Stimulated activated naive CD8-positive, alpha-beta T cell treated with anti-CD3 and anti-CD28 coated beads, Interleukin-15, amount 100 ng/mL, for 72 hours (primary cell): ENCODE measurements at places on chromosomes 11 and 22.

GRCh38 chr22:22520667-22521602 is 865 bp upstream of the ZNF280A start:
- DNase-seq: no peak

DNA sequence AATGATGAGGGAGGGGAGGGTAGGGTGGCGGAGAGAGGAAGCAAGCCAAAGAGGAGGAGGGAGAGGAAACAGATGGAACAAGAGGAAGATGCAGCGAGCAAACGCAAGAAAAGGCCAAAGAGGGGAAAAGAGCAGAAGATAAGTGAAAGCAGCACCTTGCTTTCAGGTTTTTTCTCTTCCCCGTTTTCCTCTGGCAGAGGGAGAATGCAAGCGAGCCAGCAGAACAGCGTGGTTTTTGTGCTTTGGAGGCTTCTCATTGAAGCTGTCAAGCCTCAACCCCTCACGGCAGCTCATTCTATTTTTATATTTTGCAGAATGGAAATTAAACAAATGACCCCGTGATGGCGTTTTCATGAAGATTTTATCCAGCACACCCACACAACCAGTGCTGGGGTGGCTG is 67.1 kb upstream of the GRAMD1B start:
- DNase-seq: no peak

GRCh38 chr11:84408946-84409411 is 1122.8 kb upstream of the CCDC90B start:
- DNase-seq: no peak

- no peak for DNase-seq
Observed at GRCh38 chr11:117743121-117743815, 53.7 kb downstream of the DSCAML1 start.

DNA sequence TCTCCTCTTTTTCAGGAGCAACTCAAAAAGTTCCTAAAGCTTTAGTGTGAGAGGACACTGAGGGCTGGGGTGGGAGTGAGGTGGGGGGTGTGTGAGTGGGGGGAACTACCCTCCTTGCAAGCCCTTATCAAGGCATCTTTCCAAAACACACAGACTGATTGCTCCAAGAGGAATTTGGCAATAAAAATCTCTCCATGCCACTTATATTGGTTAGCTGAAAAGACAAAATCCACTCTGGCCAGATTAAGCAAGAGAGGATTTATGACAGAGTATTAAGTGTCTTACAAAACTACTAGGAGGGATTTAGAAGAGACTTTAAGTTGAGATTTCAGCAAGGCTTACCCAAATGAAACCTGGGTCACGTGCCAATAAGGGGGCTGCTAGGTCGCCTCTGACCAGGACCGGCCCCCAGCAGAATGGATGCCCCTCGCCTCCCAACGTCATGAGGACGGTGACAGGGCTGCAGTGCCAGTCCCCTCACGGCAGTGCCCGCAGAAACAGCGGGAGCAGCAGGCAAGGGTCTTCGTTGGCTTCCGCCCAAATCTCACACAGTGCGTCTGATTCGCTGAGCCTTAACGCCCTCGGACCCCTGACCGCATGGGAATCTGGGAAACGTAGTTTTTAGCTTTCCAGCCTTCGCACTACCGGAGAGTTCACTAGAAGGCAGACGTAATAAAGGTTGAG is 22.1 kb upstream of the CTR9 start:
- DNase-seq: no peak

DNA sequence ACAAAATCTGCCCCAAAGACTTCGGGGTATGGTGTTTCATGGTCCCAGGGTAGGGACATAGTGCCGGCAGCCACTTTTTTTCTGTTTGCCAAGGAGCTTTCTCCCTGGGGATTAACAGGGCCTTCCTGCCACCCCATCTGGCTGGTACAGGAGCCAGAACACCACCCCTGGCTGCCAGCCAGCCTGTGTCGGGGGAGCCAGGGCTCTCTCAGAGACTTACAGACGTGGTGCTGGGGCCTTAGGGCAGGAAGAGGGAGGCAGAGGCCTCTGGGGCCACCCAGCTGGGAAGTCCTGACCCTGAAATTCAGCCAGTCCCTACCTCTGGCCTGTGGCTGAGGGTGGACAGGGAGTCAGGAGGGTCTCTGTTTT is 52.4 kb upstream of the CDON start:
- no peak for DNase-seq

DNA sequence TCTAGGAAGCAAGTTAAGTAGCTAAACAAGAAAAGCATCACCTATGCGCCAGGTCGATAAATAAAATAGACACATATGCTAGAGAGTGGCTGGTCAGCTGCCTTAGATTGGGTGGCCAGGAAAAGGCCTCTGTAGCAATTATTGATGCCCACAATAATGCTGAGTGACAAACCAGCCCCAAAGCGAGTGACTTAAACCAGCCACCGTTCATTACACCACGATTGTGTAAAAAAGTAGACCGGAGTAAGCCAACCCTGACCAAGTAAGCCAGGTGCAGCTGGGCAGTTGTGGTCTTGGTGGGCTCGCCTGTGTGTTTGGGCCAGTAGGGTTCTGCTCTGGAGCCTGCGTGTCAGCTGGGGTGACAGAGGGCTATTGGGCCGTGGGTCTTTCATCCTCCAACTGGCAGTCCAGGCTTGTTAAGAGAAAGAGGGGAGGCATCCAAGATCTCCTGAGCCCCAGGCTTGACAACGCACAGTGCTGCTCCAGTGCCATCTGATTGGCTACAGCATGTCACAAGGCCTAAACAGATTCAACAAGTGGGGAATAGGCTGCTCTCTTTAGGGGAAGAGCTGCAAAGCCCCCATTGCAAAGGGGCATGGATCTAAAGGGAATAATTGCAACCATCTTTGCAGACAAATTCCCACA is 100.4 kb upstream of the PARVA start:
- no peak for DNase-seq

DNA sequence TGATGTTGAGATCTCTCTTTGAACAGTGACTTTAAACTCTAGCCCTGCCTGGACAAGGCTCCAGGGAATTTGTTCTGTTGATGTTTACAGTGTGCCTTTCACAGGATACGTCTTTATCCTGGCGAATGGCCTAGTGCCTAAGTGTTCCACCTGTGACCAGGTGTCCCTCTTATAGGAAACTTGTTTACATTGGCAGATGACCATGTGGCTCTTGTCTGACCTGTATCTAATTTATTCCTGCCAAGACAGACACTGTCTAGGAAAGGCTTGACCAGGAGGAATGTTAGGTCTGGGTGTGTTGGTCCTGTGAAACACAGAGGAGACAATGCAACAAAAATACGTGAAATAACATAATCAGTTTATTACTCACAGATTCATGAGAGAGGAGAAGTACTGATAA is 875.6 kb downstream of the METTL15 start:
- DNase-seq: no peak

DNA sequence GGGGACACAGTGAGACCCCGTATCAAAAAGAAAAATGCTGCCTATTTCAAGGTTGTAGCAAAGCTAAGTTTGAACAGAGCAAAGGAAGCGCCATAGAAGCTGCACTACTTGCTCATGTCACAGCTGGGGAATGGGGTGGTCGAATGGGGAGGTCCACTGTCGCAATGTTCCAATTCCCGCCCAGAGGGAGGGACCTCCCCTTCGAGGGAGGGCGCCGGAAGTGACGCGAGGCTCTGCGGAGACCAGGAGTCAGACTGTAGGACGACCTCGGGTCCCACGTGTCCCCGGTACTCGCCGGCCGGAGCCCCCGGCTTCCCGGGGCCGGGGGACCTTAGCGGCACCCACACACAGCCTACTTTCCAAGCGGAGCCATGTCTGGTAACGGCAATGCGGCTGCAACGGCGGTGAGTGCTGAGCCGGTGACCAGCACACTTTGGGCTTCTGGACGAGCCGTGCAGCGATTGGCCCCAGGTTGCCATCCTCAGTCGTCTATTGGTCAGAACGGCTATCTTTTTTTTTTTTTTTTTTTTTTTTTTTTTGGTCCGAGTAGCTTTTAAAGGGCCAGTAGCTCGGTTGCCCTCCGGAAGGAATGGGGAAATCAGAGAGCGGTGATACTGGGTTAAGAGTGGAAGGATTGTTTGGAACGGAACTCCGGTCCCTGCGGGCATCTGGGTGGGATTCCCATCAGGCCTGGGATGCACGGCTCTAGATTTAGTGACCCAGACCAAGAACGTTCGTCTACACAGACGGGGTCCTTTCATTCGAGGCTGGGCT is at the start of gene HMBS:
Gene HMBS (plus strand): TSS at position 219 of the 774 bp plus-strand sequence. CDS start 153 bp downstream, at position 372.
- peak; percentile 90 for DNase-seq

- DNase-seq: no peak
Observed at GRCh38 chr11:76752321-76753143, 30.6 kb upstream of the TSKU start.

GRCh38 chr11:1202154-1202775 is 20.6 kb upstream of the MUC5B start:
- DNase-seq: no peak

DNA sequence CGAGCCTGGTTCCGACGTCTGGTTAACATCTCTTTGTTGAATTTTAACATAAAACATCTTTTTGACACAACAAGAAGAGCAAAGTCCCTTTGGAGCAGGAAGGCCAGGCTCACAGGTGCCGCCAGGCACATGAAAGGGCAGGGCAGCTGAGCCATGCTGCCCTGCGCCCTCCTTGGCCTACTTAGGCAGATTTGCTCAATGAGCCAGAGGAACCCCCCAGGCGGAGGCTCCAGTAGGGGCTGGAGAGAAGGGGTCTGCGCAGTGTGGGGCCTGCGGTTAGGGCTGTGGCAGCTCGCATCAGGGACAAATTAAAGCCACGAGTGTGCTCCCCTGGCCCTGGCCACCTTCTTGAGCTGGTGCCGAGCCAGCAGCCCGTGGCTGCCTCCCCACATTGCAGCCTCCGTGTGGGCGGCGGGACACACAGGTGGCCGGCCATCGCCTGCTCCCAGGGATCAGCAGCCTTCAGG is 9.9 kb upstream of the SLC22A12 start:
- DNase-seq: no peak

- peak; percentile 64 for DNase-seq
Observed at GRCh38 chr22:50473855-50474671, 772 bp downstream of the SBF1 start.

DNA sequence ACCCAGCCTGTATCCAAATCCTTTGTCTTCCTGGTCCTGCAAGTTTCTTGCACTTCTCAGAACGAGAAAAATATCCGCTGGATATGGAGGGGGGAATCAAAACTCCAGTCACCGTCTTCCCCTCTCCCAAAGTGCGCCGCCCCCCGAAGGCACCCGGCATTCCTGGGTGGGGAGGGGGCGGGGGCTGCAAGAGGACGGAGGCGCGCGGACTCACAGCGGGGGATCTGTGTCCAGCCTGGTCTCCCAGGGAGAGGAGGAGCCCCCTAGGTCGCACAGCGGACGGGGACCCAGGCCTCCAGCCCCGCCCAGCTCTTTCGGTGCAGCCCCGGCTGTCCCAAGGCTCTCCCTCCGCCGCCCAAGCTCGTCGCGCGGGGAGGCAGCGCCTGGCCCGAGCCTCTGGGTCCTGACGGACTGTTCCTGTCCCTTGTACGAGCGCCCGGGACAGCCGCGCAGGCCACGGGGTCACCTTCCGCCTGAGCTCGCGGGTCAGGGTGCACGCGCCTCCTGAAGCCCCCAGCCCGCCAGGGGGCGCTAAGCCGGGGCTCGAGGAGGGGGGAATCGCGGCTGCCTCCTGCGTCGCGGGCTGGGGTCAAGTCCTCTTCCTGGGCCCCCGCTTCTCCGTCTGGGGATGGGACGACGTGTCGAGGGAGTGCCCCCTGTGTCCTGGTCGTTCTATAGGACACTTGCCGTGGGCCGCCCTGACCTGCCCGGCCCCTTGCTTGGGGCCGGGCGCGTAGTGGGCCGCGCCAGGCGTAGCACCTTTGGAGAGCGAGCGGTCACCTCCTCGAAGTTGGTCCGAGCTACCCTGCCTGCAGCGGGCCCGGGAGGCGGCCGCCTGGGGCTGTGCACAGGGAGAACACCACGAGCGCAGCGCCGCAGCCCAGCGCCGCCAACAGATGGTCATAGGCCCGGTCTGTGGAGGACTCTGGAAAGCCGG is 2.4 kb upstream of the WNT11 start:
- DNase-seq: peak; percentile 84
